Stimulated activated CD4-positive, alpha-beta T cell treated with anti-CD3 and anti-CD28 coated beads, TNF-alpha, amount 100 ng/mL, for 1 hour (primary cell): ENCODE measurements at places on chromosomes 16 and 17.

- no peak for DNase-seq
These were observed 168.6 kb downstream of the IRF8 start for GRCh38 chr16:86067516-86067915.

- DNase-seq, result no peak
These were observed 106.8 kb downstream of the METRNL start for GRCh38 chr17:83186226-83186625.

- DNase-seq, result no peak
These were observed 47.8 kb downstream of the NFAT5 start for GRCh38 chr16:69613378-69614154.

GRCh38 chr16:70589998-70590471, 56.3 kb upstream of the IL34 start:
- DNase-seq, result no peak

DNA sequence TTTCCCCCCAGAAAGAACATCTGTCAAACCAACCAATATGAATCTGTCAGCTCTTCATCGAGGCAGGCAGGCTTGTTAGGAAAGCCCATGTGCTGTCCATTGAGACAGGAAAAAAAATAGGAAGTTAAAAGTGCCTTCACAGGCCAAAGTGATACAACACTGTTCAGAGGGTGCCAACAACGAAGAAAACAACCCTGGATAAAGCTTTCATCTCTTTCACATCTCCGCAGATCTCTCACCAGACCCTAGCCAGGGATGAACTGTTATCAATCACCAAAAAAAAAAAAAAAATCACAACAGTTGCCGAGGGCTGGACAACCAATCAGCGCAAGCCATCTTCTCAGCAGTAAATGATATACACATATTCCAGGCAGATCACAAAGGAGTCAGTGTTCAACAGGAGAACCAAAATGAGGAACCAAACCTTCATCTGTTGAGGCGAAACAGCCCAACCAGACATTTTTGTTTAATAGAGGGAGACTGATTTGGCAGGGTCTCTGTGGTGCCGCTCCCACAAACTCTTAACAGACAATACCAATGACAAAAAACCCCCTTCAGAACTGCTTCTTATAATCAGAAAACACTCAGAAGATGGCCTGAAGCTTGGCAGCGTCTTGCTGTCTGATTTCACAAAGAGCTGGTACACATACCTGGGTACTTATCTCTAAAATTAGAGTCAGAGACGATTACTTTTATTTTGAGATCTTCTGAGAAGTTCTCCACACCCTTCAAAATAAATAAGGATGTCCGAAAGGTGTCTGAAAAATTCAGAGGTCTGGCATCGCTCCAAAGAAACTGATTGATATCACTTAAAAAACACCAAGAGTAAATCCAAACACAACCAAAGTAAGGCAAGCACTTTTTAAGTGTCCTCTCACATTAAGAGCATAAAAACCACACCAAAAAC, 1.8 kb downstream of the MAP3K14 start:
- DNase-seq, result no peak

DNA sequence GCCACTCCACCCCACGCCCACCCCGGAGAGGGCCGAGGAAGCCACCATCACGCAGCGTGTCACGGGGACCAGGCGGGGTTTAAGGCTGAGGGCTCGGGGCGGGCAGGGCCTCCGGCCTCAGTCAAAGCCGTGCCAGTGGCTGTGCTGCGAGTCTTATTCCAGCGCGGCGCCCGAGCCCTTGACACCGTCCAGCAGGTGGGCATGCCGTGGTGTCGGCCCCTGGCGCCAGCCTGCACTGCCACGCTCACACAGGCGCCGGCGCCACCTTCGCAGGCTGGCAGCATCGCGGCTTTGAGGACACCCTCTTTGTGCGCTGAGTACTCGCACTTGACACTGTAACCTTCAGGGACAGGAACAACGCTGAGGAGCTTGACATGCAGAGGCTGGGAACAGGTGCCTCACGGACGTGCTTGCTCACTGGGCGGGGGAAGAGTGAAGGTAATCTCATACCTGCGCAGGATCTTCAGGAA, 34.0 kb upstream of the ZNF629 start:
- no peak for DNase-seq

- no peak for DNase-seq
These were observed 18.4 kb downstream of the FA2H start for GRCh38 chr16:74756203-74756602.
